ENCODE measurements at places on chromosomes 3 and 15. TPM values are rescaled to one million over a fixed set of nuclear protein-coding genes. Genes with fewer than 3 reads are reported as not detected.

GRCh38 chr3:113698956-113699355, 2.5 kb upstream of the USF3 start:
- H3K4me1 ChIP-seq: peaks cover 20% of the 10 kb centered on the region
- H3K4me3 ChIP-seq: no peak overlapping the region
- peak overlapping the region; percentile 74 for H3K27ac ChIP-seq
- no peaks in the 10 kb centered on the region for H3K36me3 ChIP-seq

The MAGI1 gene
- not detected for polyA plus RNA-seq

DNA sequence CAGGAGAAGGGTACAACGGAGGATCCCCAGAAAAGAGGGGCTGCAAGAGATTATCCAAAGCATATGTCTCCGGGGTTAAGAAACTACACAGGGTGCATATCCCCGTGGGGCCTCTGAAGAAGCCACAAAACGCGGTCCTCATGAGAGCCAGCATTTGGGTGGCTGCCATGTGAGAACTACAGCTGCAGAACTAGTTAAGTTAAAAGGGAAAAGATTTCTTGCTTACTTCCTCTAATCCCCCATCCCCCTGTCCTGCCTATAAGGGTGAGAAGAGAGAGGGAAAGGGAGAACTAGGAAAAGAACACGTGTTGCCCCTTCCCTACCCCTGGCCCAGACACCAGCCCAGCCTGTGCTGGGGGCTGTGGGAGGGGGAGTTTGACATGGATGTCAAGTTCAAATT, 70.4 kb upstream of the PCSK6 start:
- no peak overlapping the region for H3K4me3 ChIP-seq
- no peak overlapping the region for H3K27ac ChIP-seq
- H3K4me1 ChIP-seq: no peaks in the 10 kb centered on the region
- peaks cover 38% of the 10 kb centered on the region for H3K27me3 ChIP-seq
- no peaks in the 10 kb centered on the region for H3K36me3 ChIP-seq

DNA sequence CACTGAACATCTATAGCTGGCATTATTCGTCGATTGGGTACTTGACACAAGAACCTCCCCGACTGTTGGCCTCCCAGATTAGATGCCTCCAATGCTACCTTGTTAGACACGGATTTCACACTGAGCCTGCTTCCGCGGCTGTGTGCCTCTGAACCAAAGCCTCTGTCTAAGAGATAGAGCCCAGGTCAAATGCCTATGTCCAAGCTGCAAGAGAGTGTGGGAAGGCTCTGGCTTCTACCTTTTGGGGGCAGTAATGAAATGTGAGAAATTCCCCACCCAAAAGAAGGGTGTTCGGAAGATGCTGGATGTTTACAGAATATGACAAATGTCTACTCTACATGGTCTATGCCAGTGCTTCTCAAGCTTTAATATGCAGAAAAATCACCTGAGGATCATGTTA, 2.0 kb upstream of the RPUSD2 start:
- H3K4me1 ChIP-seq: peaks cover 47% of the 10 kb centered on the region
- H3K27me3 ChIP-seq: no peaks in the 10 kb centered on the region
- DNase-seq: no peak
- H3K27ac ChIP-seq: no peak overlapping the region

DNA sequence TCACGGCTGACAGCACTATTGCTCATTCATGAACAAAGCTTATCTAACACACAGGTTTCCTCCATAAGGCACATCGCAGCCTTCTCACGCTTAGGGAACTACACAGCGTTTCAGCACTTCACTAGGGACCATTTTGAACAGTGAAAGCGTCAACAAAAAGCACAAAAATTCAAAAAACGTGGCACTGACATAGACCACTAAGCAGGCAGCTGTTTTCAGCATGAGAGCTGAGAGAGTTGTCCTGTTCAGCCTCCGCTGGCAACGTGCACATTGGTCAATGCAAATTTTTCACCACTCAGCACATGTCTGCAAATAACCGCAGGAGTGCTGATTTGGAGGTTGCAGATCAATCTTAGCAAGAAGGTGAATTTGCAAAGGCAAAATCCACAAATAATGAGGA, 109.2 kb downstream of the LRRK1 start:
- no peaks in the 10 kb centered on the region for H3K4me1 ChIP-seq
- no peaks in the 10 kb centered on the region for H3K27me3 ChIP-seq
- no peak for DNase-seq
- H3K36me3 ChIP-seq: peaks cover 32% of the 10 kb centered on the region

GRCh38 chr3:72100601-72101187, 315.7 kb upstream of the PROK2 start:
- no peaks in the 10 kb centered on the region for H3K36me3 ChIP-seq
- DNase-seq: peak; percentile 98
- peaks cover 80% of the 10 kb centered on the region for H3K4me1 ChIP-seq
- H3K4me3 ChIP-seq: peak overlapping the region; percentile 81

The MEX3B gene
- not detected for polyA plus RNA-seq

GRCh38 chr3:13507570-13508339, 27.6 kb downstream of the HDAC11 start:
- H3K36me3 ChIP-seq: no peaks in the 10 kb centered on the region
- no peak overlapping the region for H3K4me3 ChIP-seq
- no peaks in the 10 kb centered on the region for H3K27me3 ChIP-seq
- H3K27ac ChIP-seq: no peak overlapping the region

- H3K4me1 ChIP-seq: peaks cover 70% of the 10 kb centered on the region
- peak overlapping the region; percentile 75 for H3K27ac ChIP-seq
- H3K27me3 ChIP-seq: peaks cover 4% of the 10 kb centered on the region
- no peak for DNase-seq
- H3K36me3 ChIP-seq: no peaks in the 10 kb centered on the region
Observed at GRCh38 chr3:112382543-112383160, 49.7 kb downstream of the CD200 start.

GRCh38 chr15:82646250-82647044, 716 bp downstream of the CPEB1 start:
- H3K27ac ChIP-seq: peak overlapping the region; percentile 49
- H3K27me3 ChIP-seq: peaks cover 55% of the 10 kb centered on the region
- H3K4me3 ChIP-seq: peak overlapping the region; percentile 64
- DNase-seq: no peak
- H3K4me1 ChIP-seq: peaks cover 13% of the 10 kb centered on the region
- no peaks in the 10 kb centered on the region for H3K36me3 ChIP-seq

The CDC25A gene
- polyA plus RNA-seq: not detected

DNA sequence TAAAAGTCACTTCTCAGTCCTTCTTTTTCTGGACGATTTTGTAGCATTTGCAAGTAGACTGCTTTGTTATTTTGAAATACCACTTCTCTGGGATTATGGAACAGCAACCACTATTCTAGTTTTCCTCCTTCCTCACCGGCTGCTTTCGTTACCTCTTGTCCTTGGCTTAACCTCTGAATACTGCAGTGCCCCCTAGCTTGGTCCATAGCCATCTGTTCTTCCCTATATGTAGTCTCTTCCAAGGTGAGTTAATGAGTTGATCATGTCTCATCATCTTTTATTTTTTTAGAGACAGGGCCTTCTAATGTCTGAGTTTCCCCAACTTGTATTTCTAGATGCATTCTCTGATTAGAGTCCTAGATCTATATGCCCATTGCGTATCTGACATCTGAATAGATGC, 694.3 kb downstream of the NTRK3 start:
- H3K36me3 ChIP-seq: no peaks in the 10 kb centered on the region
- H3K27ac ChIP-seq: no peak overlapping the region
- DNase-seq: no peak
